Stimulated activated naive CD8-positive, alpha-beta T cell treated with anti-CD3 and anti-CD28 coated beads, Interleukin-15, amount 100 ng/mL, for 72 hours (primary cell): ENCODE measurements at places on chromosomes 5 and 9.

DNA sequence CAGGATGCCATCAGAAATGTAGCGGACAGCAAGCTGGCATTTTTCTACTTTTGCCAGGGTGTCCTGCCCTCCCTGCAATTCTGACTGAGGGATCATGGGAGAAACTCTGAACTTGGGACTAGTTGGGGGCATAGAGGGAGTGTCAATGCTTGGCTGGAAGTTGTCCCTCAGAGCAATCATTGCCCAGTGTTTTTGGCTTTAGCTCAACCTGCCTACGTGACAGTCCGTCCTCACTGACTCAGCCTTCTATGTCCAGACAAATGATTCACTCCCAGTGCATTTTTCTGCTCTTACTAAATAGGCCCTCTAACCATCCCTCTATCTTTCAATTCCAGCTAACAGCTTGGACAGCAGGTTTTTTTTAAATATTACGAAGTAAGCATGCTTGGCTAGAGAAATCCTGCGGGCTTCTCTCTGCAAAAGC is 627.4 kb downstream of the TLR4 start:
- DNase-seq: no peak

DNA sequence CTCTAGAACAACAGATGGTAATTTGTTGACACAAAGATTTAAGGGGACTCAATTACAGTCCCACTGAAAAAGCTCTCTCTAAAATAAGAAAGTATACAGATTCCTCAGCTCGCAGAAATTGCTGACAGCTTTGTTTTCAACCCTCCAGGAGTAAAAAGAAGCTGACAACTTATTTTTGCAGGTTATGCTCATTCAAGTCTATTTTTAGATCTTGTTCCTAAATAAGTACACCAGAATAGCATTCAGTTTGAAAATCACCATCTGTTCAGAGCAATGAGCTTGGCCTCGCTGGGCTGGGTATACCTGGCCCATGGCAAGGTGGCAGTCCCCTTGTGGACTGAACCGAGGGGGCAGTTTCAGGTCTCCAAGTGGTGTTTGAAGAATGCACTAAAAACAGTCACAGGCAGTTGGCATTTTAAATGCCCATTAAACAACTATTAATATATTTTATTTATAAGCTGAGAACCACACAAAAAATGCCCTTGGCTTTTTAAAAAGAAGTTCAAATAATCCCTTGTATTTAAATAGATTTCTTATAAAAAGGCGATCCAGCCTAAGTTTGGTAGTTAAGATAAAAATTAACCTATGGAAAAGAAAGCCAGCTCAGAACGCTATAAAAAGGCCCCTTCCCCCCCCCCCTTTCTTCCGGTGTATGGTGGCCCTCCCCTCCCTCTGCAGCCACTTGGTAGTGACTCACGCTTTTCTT is 169.2 kb downstream of the AUH start:
- DNase-seq: no peak

GRCh38 chr5:139746691-139747582 is 48.7 kb upstream of the PSD2 start:
- peak; percentile 88 for DNase-seq

DNA sequence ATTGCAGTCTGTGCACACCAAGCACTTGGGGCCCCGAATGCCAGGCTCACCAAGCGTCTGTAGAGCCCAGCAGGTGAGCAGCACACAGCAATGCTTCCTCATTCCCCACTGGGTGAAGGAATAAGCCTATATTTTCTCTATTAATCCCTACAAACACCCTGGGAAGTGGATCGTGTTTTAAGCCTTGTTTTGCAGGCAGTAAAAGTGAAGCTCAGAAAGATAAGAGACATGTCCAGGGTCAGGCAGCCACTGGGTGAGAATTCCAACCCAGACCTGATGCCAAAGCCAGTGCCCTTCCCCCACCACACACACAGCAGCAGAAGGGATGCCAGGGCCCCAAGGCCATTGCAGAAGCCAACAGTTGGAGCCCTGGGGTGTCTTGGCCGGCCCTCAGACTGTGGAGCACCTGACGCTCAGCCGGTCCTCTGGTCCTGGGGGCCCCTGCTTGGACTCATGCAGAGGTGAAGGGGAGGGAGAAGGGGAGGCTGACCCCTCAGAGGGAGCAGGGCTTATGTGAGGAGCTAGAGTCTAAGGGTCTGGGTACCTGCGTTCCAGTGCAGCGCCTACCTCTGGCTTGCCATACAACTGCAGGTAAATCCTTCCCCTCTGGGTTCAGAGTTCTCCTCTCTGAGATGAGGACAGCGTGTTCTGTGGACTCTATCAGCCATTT is 26.3 kb upstream of the SYNPO start:
- DNase-seq: no peak

- no peak for DNase-seq
Measured at GRCh38 chr5:142358648-142359047, 33.8 kb upstream of the SPRY4 start.

DNA sequence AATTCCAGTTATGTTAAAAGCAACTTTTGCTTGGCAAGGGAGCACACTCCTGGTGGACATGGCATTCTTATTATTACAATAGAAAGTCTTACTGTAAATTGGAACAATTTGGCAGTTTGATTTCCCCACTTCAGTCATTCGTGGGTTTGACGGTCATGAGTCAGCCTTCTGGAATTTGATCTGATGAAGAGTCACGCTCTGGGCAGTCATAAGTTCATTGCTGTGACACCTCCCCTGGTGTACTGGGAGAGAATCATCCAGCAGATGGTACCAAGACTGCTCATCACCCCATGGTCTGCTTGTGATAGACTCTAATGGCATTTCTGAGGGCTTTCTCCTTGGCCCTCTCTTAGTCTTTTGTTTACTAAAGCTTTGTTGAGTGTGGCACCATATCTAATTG is 53.8 kb downstream of the GLRA1 start:
- no peak for DNase-seq

DNA sequence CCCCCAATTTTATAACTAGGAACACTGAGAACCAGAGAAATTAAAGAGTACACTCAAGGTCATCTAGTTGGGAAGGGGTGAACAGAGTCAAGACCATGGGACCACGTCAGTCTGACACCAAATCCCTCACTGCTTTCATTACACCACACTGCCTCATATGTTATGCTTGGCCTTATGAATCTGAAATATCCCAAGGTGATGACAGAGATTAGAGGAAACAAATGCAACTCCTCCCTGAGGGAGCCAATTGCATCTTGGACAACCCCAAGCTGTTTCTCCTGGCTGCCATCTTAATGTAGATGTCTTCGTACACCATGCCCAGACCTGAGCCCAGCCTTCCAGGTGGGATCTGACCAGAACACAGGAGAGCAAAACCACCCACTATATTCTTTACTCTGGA is 60.6 kb upstream of the ABCA1 start:
- DNase-seq: no peak

DNA sequence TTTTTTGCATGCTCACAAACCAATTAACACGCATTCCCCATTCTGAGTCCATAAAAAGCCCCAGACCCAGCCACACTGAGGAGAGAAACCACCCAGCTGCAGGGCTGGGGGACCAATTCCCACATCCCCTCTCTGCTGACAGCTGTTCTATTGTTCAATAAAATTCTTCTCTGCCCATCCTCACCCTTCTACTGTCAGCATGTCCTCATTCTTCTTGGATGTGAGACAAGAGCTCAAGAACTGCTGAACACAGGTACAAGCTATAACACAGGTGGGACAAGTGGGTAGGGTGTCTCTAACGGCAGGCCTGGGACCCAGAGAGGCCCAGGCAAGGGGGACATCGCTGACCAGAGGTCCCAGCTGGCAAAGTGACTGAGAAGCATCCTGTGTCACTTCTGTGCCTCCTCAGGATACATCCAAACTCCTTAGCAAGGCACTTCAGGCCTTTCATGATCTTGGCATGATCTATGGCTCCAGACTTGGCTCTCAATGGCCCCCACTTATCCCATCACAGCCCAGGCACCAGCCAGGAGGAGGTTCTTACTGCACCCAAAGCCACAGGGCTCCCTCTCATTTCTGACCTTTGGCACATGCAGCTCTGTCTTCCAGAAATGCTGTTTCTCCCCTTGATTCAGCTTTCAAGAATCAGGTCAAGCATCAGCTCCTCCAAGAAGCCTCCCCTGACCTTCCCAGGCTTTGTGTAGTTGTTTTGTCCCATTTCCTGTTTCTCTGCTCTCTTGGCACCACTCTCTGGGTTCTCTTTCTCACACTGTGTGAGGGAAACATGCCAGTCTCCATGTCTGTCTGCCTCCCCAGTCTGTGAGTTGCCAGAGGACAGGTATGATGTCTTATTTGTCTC is 7.3 kb upstream of the ALDH1B1 start:
- DNase-seq: no peak

- no peak for DNase-seq
Measured at GRCh38 chr5:87408204-87408603, 4.5 kb downstream of the CCNH start.

- DNase-seq: no peak
Measured at GRCh38 chr9:137739371-137740309, 120.8 kb downstream of the EHMT1 start.

DNA sequence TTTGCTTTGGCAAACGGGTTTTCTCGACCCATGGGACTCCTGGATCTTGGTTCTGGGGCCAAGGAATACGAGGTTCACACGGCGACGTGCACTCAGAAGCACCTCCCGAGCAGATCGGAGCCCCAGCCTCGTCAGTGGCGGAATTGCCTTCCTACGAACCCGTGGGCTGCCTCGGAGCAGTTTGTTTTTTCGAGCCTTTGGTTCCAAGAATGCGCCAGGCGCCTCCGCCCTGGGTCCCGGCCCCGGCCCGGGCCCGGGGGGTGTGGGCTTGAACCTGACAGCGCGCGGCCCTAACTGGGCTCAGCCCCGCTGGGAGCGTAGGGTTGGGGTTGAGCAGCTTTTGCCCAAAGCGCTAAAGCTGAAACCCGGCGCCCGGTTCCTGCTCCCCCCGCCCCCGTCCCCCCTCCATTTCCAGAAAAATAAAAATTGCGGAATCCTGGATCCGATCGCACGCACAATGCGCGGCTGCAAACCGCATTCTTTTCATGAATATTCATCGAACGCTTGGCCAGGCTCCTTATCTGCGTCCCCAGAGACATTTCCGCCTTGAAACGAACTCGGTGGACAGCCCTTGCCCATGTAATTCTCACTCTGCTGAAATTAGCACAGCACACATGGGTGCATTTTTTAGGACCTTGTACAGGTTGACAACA is 1.0 kb downstream of the BASP1 start:
- DNase-seq: no peak

- no peak for DNase-seq
Measured at GRCh38 chr5:23612701-23613100, 105.3 kb downstream of the PRDM9 start.

GRCh38 chr9:16312116-16312515 is 558.4 kb downstream of the BNC2 start:
- DNase-seq: no peak

GRCh38 chr5:60811105-60811504 is 33.0 kb downstream of the ELOVL7 start:
- no peak for DNase-seq
